Activated CD4-positive, alpha-beta T cell treated with anti-CD3 and anti-CD28 coated beads, Interleukin-2, amount 10 ng/mL, durations not matched to agents 7 days and 5 days (primary cell): ENCODE measurements at places on chromosomes 12 and 14. TPM values are rescaled to one million over a fixed set of nuclear protein-coding genes. Genes with fewer than 3 reads are reported as not detected.

DNA sequence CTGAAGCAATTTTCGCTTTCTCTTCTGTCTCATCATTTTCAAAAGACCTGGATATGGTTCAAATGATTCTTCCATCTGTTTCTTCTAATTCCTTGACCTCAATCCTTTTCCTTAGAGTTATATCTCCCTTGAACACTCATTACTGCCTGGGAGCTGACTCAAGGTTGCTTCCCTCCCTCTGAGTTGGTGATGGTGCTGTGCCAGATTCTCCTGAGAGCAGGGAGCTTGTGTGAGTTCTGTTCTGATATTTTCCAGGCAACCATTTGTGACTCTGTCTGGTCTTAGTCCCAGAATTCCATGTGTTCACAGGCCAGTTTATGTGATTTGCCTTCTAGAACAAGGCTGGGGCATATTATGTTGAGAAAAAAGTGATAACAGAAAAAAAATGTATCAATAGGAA is 505.1 kb upstream of the SYT1 start:
- H3K4me3 ChIP-seq: no peak overlapping the region
- H3K27ac ChIP-seq: no peak overlapping the region
- H3K27me3 ChIP-seq: no peaks in the 10 kb centered on the region

GRCh38 chr12:42422785-42423184 is 96.8 kb downstream of the PPHLN1 start:
- H3K4me1 ChIP-seq: peaks cover 18% of the 10 kb centered on the region
- DNase-seq: no peak
- no peak overlapping the region for H3K27ac ChIP-seq
- no peaks in the 10 kb centered on the region for H3K27me3 ChIP-seq
- H3K36me3 ChIP-seq: peaks cover 22% of the 10 kb centered on the region

- H3K4me1 ChIP-seq: peaks cover 7% of the 10 kb centered on the region
- no peaks in the 10 kb centered on the region for H3K27me3 ChIP-seq
- H3K36me3 ChIP-seq: peaks cover 24% of the 10 kb centered on the region
- no peak overlapping the region for H3K4me3 ChIP-seq
- H3K27ac ChIP-seq: no peak overlapping the region
Observed at GRCh38 chr12:59637692-59638070, 41.9 kb downstream of the SLC16A7 start.

OVCH1 gene
- not detected for total RNA-seq

NUP107 gene
- total RNA-seq: 100 TPM
